Stimulated activated CD4-positive, alpha-beta T cell treated with anti-CD3 and anti-CD28 coated beads, TNF-alpha, amount 100 ng/mL, for 24 hours (primary cell): ENCODE measurements at places on chromosomes 11 and 22.

DNA sequence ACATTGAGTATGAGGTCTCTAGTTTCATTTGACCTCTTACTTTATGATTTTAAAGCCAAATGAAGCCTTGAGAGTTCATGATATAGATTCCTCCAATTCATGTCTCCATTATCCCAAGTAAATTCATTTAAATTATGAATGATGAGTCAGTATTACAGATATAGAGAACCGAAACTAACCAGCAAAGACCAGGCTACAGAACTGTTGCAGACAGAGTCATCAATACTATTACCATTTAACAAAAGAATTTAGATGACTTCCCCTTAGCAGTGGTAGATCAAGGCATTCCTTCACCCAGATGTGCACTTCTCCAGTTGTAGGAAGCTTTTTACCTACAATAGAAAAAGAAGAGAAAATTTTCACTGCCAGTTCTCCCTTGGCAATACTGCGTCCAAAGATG is 11.8 kb upstream of the CCDC89 start:
- no peak for DNase-seq

DNA sequence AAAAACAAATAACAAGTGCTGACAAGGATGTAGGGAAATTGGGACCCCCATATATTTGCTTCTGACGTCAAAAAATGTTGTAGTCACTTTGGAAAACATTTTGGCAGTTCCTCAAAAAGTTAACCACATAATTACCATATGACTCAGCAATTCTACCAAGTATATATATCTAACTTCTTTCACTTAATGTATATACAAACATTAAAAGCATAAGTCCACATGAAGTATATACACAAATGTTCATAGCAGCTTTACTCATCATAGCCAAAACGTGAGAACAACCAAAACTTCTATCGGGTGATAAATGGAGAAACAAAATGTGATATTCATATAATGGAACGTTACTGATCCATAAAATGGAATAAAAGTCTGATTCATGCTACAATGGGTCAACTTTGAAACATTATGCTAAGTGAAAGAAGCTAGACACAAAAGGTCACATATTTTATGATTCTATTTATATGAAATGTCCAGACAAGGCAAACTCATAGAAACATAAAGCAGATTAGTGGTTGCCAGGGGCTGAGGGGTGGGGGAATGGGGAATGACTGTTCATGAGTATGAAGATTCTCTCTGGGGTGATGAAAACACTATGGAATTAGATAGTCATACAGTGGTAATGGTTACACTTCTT is 48.7 kb upstream of the TEAD1 start:
- DNase-seq, result no peak

DNA sequence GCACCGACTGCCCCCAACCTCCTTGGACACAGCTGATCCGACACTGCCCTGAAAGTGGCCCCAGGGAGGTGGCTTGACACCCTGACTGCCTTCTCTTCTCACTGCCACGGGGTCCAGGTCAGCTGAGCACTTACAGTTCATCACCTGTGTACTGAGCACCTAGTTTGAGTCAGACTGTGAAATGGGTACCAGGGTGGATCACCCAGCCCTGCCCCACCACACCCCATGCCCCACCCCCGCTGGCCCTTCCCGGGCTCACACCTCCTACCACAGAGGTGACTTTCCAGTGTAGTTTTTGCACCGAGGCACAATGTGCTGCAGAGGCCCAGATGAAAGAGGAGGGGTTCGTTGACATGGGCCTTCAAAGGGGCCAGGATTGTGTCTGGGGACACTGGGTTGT is 59.5 kb downstream of the PRDM11 start:
- no peak for DNase-seq

GRCh38 chr11:63015521-63016215 is at the start of gene SLC22A8:
TSS of gene SLC22A8 (minus strand) at chr11:63015841. CDS start at chr11:63014958, 883 bp downstream.
- no peak for DNase-seq

DNA sequence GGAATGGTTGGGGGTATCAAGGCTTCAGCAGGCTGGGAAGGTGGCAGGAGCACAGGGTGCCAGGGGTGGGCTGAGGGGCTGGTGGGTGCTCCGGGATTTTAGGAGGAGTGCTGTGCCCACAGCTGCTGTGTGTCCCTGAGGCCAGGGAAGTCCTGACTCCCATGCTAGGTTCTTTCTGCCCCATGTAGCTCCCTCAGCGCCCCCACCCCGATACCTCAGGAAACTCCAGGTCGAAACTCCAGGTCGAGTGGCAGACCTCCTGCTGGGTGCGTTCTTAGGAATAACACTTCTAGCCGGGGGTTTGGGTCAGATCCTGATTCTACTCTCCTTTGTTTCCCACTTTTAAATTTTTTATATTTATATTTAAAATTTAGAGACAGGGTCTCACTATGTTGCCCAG is 8.3 kb downstream of the AP2A2 start:
- no peak for DNase-seq
